ENCODE measurements at places on chromosomes 11 and 22. TPM values are rescaled to one million over a fixed set of nuclear protein-coding genes. Genes with fewer than 3 reads are reported as not detected.

The TECTA gene
- polyA plus RNA-seq: 2.9 TPM

DNA sequence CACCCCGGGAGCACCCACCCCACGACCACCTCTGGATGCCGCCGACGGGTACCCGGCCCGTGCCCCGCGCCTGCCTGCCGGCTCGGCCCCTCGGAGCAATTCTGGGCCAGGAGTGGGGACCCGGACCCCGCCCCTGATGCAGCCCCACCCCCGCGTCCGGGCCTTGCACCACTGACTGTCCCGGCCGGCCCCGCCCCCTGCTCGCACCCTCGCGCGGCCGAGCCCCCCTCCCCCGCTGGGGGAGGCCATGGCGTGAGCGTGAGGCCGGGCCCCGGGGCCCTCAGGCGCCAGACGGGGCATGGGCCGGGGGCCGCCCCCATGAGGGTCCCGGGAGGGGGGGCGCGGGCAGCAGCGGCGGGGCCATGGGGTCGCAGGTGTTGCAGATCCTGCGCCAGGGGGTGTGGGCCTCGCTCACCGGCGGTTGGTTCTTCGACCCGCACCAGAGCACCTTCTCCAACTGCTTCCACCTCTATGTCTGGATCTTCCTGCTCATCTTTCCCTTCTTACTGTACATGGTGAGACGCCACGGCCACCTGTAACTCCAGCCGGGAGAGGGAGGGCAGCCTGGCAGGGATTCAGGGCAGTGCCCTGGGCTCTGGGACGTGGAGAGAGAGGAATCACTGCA, 486 bp downstream of the PCNX3 start:
- no peak for DNase-seq

The CLMP gene
- 29.1 TPM for polyA plus RNA-seq

DNA sequence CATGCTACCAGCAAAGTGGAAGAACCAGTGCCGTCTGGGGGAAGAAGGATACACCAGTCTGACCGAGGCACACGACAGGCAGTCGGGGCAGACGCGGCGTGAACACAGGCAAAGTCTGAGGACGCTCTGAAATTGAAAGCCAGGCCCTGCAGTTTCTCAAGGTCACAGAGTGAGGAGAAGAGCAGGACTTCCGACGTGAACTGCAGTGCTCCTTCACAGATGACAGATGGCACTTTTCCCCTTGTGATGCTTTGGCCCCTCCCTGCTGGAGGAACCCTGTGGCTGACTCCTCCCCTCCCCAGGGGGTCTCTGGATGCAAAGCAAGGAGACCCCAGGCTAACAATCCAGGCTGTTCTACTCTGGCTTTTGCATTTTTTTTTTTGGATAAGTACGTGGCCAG, 19.6 kb upstream of the JAM3 start:
- no peak for DNase-seq

DNA sequence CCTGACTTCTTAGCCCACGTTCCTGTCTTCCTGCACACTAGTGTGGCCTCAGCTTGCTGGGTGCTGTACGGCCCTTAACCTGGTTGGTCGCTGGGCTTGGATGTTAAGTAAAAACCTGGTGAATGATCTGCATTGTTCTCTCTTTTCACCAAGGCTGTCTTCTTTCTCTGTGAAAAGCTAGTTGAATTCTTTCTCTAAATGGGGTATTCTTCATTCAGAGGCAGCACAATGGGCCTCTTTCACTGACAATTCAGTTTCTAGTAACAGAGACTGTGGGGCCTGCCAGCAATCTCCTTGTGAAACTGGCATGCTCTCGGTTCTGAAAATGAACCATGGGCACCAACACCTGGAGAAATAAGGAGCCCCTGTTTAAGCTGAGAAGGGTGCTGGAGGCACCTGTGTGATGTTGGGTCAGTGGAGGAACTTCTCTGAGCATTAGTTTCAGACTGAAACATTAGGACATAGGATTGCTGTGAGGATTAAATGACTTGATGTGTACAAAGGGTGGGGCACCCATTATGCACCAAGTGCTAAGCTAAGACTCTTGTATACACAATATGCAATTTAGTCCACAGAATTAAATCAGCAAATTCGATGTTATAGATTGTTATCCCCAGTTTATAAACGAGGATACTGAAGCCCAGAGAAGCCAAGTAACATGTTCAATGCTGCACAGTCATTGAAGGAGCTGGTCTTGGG, 33.1 kb upstream of the ELF5 start:
- DNase-seq: no peak

- no peak for DNase-seq
These were observed 29.2 kb downstream of the ALG12 start for GRCh38 chr22:49889071-49889470.

DNA sequence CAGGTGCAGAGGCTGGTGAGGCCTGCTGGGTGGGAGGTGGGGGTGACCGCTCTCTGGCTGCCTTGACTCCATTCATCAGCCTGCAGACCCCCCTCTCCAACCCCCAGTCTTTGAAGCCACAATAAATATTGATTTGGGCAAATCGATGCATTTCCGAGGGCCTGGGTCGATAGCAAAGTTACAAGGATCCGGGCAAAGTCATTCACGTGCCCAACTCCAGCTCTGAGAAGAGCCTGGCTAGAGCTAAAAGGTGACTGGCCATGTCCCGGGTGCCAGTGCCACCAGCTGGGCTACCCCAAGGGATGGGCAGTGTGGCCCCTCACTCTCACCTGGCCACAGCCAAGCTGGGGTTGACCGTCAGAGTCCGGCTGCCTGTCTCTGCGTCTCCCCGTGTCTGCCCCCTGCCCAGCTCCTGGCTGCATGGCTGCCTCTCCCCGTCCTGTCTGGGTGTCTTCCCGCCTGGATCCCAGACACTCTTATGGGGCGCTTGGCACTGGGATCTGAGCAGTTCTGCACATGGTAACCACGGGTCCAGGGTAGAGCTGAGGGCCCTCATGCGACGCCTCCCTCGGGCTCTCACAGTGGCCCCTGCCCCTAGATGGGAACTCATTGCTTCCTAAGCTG, 46.7 kb upstream of the CCDC188 start:
- no peak for DNase-seq

- DNase-seq: no peak
These were observed 208.1 kb downstream of the MYO18B start for GRCh38 chr22:25950111-25950510.

The OR52E8 gene
- polyA plus RNA-seq: not detected
